ENCODE measurements at places on chromosomes 7 and 10.

GRCh38 chr7:5681979-5682546 is 99.4 kb downstream of the RNF216 start:
- DNase-seq = no peak

DNA sequence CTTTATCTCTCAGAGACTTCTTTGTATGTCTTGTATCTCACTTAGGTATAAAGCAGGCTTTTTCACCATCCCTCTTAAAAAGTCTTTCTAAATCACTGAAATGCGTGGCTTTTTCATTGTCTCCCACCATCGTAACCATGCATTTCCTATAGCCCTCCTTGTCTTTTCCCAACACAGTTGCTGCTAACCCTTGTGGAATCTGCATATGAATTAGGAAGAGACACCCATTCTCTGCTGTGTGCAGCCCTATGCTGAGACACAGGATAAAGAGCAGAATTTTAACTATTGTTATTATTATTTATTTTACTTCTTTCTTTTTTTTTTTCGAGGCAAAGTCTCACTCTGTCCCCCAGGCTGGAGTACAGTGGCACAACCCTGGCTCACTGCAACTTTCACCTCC is 804.3 kb upstream of the COBL start:
- DNase-seq = no peak

DNA sequence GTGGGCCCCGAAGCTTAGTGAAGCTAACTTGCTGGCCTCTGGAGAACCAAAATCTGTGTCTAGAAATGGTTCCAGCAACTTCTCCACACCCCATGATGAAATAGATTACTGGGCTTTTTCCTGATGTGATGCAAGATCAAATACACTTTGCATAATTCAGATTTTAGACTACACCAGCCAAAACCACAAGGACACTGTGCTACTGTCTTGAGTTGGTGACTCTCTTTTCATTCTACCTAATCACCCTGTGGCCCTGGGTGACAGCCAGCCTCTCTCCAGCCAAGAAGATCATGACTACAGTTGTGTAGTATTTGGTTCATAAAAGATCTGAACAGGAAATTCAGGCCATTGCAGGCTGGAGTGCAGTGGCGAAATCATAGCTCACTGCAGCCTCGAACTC is 22.2 kb downstream of the AZGP1 start:
- no peak for DNase-seq

DNA sequence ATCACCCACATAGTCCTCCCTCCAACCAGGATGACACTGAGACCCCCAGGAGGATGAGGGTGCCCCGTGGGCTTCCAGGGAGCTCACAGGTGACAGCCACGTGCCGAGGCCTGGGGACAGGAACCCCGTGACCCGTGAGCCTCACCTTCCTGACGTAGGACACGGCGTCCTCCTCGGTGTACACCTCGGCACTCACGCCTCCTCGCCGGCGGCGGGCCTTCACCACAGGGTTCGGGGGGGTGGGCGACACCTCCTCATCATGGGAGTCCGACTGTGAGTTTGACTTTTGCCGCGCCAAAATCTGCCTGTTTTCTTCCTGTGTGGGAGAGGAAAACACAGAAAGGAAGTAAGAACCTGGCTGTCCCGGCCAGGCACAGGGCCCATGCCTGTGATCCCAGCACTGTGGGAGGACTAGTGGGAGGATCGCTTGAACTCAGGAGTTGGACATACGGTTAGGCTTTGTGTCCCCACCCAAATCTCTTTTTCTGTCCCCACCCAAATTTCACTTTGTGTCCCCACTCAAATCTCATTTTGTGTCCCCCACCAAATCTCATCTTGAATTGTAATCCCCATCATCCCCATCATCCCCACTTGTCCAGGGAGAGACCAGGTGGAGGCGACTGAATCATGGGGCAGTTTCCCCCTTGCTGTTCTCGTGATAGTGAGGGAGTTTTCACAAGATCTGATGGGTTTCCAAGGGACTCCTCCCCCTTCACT is 45.9 kb upstream of the DNAAF5 start:
- DNase-seq = no peak

- no peak for DNase-seq
Measured at GRCh38 chr7:1704811-1705738, 35.0 kb downstream of the ELFN1 start.

DNA sequence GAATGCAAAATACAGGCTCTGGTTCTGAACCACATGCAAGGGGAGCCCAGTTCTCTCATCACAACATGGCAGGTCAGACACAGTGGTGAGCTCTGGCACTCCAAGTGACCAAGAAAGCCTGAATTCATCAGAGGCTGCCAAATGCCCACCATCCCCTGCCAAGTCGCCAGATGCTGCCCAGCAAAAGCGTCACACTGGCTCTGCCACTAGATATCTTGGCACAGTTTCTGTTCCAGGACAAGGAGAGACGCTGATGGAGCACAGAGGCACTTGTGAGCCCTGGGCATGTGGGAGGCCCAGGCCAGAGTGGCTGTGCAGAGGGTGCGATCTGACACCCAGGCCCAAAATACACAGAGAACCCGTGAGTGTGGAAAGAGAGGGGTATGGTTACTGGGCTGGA is 57.8 kb downstream of the GAD2 start:
- DNase-seq = no peak

DNA sequence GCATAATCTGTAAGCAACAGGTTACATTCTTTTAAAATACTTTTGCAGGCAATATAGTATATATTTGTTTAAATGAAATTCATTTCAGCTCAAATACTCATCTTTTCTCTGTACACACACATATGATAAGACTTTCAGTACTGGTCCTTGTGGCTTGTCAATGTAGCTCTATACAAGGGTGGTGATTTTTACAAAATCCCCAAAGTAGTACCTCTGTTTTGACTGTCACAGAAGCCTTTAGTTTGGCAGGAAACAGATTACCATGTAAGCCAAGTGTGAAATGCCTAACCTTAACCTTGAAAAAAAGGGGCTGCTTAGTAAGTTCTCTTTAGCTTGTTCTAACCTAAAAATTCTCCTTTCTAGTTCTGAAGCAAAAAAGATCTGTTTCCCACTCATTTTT is 87.9 kb downstream of the KCND2 start:
- DNase-seq = no peak

DNA sequence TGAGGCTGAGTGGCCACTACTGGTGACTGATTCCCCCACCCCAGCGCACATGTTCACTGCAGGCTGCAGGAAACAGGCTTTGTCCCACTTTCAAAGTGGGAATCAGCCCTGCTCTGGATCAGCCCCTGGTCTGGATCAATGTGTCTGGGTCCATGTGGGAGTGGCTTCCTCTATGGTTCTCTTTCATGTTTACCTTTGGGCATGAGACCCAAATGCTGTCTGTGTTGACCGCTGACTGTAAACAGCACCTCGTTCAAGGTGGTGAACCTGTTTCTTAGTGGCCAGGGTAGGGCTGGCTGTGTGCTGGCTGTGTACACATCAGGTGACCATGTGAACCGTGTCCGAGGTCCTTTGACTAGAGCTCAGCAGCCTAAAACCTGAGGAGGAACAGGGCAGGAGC is 121.8 kb downstream of the CAMK1D start:
- no peak for DNase-seq

GRCh38 chr7:35726654-35727053 is 31.7 kb upstream of the HERPUD2 start:
- no peak for DNase-seq

- no peak for DNase-seq
Measured at GRCh38 chr10:48285710-48286109, 11.2 kb upstream of the FRMPD2 start.

- no peak for DNase-seq
Measured at GRCh38 chr7:102953406-102953805, 40.6 kb downstream of the LRRC17 start.

DNA sequence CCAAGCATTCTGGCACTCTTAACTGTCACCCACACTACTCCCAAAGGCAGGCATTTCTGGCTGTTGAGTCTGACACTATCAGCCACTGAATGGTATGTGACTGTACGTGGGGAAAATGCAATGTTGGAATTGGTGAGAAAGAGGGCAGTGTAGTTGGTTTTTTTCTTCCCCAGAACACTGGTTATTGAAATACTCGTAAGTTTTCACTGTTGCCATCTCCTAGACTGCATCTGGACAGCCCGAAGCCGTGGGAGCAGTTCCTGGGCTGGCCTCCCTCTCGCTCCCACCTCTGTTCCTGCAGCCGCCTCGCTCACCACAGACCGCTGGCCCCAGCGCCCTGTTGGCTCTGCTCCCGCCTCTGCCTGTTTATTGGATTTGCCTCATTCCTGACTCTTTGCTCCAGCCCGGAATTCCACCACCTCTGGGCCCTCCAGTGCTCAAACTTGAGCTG is 5.7 kb downstream of the PLCE1 start:
- DNase-seq = no peak

- no peak for DNase-seq
Measured at GRCh38 chr7:101075646-101076045, 9.6 kb upstream of the TRIM56 start.

DNA sequence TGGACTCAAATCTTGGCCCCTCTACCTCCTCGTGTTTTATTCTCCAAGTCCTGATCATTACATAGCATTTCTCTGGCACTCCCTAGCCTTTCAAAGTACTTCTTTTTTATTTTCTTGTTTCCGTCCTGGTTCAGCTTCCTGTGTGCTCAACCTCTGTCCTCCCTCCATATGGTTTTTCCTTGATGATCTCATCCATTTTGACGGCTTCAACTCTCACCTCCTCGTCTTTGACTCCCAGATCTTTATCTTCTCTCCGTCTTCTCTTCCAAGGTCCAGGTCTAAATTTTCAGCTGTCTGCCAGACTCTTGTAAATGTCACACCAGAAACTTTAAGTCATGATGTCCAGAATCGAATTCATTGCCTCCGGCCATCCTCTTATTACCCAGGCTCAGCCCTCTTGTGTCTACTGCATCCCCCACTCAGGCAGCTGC is 23.3 kb upstream of the GFRA1 start:
- DNase-seq = no peak

DNA sequence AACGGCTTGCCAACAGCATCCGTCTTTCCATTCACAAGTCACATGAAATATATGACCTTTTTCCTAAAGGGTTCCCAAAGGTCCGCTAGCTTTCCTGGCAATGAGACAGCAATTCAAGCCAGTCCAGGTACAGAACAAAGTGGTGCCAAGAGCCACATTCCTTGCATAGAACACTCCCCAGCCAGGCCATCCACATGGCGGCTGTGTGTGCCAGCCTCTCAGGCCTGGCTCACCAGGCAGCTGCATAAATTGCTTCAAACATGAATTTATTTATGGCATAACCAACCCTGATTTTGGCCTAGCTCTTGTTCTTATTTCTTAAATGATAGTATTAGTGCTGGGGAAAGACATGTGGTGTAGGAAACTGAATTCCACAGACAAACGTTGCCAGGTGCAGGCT is 63.7 kb upstream of the CREB5 start:
- DNase-seq = no peak

- no peak for DNase-seq
Measured at GRCh38 chr10:70052462-70053217, at the start of gene MACROH2A2. Gene MACROH2A2 (plus strand): TSS chr10:70052846. CDS start chr10:70075659, 22,813 bp downstream.

DNA sequence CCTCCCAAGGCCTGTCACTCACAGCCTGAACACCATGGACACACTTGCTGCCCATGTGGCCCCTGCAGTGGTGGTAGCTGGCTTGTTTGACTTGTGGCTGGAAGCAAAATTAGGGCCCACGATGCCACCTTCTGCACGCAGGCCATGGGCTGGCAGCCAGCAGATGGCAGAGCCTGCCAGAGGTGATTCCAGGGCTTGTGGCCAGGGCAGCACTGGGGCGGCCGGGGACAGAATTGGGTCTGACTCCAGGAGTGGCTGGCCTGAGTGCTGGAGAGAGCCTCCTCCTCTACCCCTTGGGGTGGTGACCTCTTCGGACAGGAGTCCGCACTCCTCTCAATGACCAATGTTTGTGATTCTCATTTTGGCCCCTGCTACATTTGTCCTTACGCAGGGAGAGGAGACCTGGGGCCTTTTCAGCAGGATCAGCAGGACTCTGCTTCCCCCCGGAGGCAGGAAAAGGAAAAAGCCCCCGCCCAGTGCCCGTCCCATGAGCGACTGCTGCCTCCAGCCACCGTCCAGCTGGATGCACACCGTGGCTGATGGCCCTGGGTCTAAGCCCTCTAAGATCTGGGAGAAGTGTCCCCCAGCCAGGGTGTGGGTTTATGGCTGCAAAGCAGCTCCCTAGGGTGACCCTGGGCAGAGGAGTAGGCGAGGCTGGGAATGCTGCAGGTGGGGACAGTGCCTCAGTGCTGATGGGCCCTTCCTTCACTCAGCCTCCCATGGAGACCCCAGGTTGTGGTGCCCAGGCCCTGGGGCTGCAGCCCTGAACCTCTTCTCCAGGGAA is 26.5 kb downstream of the DNAJB12 start:
- DNase-seq = no peak

GRCh38 chr7:27260211-27260610 is 17.6 kb downstream of the EVX1 start:
- DNase-seq = no peak

DNA sequence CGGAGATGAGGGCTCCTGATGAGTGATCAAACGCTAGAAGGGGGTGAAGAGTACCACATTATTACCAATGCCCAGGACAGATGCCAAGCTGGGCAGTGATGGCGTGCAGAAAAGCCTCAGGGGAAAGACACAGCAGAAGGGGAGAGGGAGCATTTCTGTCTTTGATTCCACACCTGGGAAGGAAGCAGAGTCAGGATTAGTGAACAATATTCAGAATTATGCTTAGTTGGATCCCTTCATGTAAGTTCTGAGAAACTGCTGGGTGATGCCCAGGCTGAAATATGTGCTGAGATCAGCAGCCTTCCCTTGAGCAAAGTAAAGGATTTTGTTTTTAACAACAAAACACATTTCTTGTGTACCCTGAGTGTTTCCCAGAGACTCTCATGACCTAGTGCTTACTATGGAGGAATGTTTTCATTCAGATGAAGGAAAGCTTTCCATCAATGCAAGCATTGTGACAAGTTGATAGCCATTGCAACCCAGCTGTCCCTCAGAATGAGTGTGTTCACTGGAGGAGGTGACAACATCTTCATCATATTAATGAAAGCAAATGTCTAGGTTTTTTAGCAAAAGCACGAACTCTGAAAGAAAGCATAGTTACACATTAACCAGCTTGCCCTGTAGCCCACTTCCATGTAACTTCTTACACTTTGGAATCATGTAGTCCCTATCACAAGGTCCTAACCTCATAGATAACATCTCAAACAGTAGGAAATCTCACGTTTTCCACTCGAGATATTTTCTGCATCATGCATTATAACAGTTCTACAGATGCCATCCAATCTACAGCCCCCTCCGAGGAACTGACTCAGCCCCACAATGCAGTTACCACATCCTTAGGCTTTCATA is 23.8 kb upstream of the AKR1C1 start:
- no peak for DNase-seq

DNA sequence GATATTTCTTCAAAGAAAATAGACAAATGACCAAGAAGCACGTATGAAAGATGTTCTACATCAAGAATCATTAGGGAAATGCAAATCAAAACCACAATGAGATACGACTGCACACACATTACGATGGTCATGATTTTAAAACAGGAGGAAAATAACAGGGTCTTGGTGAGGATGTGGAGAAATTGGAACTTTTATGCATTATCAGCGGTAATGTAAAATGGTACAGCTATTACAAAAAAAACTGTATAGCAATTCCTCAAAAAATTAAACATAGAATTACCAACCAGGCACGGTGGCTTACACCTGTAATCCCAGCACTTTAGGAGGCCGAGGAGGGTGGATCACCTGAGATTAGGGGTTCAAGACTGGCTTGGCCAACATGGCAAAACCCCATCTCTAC is 178.8 kb upstream of the NEBL start:
- no peak for DNase-seq

- no peak for DNase-seq
Measured at GRCh38 chr10:49756031-49756430, 6.1 kb downstream of the OGDHL start.

All from stimulated activated CD8-positive, alpha-beta memory T cell treated with anti-CD3 and anti-CD28 coated beads, Interleukin-15, amount 100 ng/mL, for 4 hours (primary cell).